Right hindlimb (tissue), 1 donor: ENCODE measurements at places on chromosomes 4 and X.

GRCh38 chrX:74835566-74835965, 89.7 kb downstream of the NEXMIF start:
- DNase-seq = no peak

DNA sequence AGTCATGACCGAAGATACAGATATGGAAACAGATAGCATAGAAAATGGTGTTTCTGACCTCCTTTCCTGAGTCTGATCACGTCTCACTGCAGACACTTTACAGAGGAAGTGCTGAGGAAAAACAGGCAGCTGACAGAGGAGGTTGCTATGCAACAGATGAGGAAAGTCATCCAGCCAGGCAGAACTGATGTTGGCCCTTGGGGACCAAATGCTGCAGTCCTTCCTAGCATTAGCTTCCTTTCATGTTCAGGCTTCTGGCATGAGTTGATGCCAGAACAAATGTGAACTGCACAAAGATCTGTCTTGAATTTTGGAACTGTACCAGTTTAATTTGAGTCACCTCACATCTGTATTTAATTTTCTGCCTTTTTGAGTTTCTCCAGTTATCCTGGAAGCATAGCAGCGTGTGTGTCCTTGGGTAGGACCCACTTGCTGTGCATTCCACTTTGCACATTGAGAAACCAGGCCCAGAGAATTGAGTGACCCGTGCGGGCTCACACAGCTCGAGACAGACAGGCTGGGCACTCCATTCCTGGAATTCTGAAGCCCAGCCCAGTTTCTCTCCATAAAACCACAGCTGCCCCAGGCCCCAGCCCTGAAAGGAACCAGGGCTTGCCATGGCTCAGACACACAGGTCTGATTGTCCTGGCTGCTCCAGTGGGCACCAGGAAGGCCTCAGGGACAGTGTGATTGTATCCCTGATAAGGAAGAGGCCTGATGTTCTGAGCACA, 1.4 kb upstream of the MAGED1 start:
- peak; percentile 88 for DNase-seq

DNA sequence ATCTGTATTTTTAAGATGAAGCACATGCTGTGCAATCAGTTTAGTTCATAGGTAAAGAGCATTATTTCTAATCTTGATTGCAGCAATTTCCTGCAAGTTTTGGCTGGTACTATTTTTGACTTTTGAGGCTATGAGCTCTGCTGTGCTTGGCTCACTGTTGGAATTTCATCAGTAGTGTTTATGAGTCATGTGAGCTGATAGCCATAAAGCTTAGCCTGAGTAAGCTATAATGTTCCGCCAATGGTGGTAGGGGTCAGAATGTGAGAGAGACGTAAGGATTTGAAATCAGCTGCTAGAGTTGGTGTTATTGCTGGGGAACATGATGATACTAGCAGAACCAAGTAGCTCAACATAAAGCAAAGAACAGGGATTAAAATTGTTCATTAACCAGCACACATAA, 590.9 kb upstream of the GNPDA2 start:
- no peak for DNase-seq

GRCh38 chr4:77093401-77093800, 17.6 kb upstream of the CCNI start:
- DNase-seq = no peak

DNA sequence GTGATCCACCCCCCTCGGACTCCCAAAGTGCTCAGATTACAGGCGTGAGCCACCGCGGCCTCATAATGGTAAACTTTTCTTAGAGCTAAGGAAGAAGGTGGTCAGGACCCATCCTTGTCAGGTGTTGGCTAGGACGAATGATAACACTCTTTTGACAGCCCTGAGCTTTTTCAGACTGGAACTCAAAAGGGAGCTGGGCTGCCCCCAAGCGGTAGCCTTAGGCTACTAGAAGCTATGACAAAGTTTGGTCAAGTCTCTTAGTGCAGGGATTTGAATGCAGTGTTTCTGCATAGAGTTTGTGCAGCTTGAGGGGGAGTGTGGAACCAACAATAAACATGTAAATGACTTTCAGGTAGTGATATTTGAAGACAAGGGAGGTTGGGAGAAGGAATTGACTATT, 11.8 kb upstream of the HSD17B10 start:
- DNase-seq = no peak

- no peak for DNase-seq
Measured at GRCh38 chr4:150012851-150013360, 65.3 kb upstream of the DCLK2 start.

DNA sequence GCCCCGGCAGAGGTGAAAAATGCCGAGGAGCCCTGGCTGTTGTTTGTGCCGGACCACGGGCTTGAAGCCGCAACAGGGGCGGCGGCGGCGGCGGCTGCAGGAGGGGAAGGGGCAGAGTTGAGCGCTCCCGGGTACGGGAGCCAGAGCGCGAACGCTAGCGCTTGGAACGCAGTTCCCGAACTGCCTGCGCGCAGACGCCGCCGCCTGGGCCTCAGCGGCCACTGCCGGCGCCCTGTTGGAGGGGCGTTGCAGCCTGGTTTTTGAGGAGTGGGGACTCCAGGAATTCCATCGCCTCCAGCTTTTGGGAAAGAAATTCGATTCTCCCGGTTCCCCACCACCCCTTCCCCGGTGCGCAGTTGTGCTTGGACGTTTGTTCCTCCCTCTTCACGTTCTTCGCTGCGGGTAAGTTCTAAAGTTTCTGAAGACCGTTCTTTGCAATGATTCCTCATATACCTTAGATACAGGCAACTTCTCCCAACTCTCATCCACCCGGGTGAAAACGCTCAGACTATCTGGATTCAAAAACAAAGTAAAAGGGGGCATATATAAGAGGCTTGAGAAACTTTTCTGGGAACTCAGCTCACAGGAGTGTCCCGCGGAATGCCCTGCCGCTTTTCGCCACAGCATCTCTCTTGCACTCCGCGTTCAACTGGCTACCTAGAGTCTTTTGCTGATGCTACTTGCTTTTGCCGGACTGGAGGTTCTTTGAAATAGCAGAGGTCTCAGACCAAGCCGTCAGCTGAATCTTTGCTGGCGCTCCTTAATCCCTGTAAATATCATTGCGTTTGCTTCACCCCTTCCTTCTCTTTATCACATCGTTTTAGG, 1.0 kb downstream of the FAT4 start:
- DNase-seq = peak; percentile 76

DNA sequence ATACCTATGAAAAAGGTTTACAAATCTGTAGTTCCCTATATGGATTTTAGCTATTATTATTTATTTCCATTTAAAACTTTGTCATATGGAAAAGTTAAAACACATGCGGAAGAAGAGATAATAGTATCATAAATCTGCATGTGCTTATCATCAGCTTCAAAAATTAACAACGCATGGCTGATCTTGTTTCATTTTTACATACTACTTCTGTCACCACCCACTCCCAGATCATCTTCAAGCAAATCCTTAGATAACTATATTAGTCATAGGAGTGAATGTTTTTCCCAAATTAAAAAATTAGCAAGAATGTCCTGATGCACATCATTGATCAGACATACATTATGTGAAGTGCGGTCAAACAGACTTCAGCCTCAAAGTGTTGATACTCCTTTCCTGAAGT, 24.6 kb upstream of the MOB1B start:
- no peak for DNase-seq

DNA sequence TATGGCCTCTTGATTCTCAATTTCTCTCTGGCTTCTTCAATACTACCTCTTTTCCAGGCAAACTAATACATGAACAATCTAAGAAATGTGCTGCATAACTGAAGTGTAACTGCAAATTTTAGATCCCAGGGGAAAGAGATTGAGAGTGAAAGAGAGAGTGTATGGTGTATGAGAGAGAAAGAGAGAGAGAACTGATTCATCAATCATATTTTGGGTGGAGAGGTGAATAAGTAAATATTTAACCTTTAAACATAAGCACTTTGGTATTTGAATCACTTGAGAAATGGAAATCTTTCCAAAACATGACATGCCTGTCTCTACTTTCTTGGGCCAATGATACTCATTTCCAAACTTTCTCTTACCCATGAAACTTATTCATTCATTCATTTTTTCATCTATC, 147.2 kb upstream of the DIPK2B start:
- DNase-seq = no peak

- no peak for DNase-seq
Measured at GRCh38 chr4:42080306-42080705, 72.1 kb downstream of the BEND4 start.

GRCh38 chrX:10110984-10111363, 45.8 kb upstream of the CLCN4 start:
- no peak for DNase-seq

DNA sequence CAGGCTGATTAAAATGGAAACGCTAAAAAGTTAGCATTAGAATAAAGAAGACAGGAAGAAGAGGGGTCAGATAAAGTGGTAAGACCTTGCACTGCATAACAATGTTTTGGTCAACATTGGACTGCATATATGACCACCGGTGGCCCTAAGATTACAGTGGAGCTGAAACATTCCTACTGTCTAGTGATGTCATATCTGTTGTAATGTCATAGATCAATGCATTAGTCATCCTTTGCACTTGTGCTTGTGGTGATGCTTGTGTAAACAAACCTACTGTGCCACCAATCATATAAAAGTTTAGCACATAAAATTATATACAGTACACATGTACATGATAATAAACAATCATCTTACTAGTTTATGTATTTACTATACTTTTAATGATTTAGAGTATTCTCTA, 73.0 kb downstream of the TMEM165 start:
- no peak for DNase-seq

GRCh38 chr4:146244496-146244895, 30.2 kb downstream of the REELD1 start:
- no peak for DNase-seq

GRCh38 chr4:8575457-8575856, 4.7 kb upstream of the GPR78 start:
- no peak for DNase-seq

GRCh38 chr4:98503676-98504075, 154.7 kb downstream of the TSPAN5 start:
- DNase-seq = no peak

DNA sequence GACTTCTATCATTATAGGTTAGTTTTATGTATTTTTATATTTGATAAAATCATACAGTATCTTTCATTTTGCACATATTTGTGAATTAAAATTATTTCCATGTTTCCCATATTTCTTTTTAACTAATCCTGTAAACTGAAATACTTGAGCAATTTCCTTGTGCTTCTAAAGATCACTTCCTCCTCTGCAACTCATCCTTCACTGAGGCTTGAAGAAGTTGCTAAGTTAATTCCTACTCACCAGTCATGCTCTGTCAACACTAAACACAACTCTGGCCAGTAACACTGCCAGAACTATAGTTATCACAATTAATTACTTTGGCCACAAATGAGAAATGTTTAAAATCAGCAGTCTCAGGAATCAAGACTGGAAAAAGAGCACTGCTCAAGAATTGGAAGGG, 6.7 kb downstream of the SPATA4 start:
- no peak for DNase-seq

DNA sequence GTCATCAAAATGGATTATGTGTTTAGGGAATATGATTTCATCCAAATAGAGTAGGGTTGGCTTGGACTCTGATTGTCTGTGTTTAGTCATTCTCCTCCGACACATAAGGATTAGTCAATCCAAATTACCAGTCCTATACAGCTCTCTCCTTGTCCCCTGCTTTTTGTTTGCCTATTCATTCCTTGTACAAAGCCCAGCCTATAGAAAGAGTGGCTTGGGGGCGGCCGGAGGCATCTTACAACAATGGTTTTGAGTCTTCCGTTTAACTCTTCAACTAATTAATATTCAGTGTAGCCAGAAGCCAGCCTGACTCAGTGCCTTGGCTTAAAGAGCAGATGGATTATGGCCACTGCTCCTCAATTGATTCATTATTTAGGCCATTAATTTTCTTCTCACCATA, 796.6 kb upstream of the POU3F4 start:
- DNase-seq = no peak

DNA sequence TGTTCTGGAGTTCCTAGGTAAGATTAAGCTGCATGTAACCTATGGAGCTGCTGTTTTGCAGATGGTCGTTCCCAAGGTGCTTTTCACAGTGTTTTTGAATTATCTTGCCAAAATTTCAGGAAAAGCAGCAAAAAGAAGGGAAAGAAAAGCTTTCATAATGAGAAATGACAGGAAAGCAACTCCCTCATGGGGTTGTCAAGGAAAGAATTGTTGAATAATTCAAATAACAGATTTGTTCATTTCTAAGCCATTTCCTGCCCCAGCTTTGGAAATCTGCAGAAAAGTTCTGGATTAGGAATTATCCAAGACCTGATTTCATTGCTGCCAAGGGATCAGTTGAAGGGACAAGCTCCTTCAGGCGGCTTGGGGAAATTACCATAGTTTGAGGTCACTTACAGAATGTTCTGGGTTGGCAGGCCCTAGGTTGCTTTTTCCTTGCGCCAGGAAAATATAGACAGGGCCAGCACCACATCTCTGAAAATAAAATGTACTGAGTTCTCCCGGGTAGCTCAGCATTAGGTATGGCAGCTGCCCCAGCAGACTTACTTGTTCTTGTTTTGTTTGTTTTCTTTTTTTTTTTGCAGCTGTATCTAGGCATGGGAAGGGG, 354.7 kb downstream of the STIM2 start:
- peak; percentile 52 for DNase-seq

- DNase-seq = no peak
Measured at GRCh38 chr4:61628727-61629126, 428.6 kb downstream of the ADGRL3 start.

GRCh38 chr4:4462970-4463369, 76.1 kb downstream of the NSG1 start:
- no peak for DNase-seq

DNA sequence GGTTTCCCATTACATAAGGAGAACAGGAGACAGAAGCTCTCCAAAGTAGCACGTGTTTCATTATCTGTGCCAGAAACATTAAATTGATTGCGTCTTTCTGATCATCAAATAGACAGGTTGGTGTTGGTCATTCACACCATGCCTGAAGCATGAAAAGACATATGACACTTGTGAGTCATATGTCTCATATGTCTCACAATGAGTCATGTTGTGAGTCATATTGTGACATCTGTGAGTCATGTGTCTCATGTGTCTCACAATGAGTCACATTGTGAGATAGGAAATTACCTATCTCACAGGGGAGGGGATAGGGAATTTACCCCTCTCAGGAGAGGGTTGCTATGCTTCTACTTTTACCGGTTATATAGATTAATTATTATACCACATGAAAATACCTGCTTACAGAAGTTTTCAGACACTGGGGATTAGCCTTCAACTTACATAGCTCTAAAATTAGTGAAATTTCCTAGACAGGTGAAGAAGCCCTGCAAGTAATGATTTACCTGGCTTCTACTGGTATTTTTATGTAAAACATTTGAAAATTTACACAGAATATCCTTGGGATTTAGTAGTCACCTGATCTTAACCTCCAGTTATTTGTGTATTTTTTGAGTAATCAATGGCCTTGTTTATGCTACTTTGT, 80.8 kb downstream of the NPFFR2 start:
- no peak for DNase-seq

DNA sequence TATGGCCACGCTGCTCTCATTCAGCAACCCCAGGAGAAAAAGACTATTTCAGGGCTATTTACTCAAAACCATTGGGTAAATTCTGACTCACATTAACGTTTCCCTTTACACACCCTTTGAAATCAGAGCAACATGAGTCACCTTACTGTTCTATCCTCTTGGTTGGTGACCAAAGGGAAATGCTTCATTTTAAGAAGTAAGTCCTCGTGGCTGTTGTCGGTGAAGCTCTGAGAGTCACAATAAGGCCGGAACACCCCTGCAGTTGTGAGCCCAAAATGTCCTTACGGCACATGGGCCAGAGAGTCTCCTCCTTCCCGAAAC, 56.3 kb upstream of the SPRY1 start:
- no peak for DNase-seq

- peak; percentile 87 for DNase-seq
Measured at GRCh38 chr4:154416190-154416547, 75.4 kb downstream of the DCHS2 start.
